T-helper 17 cell (primary cell): ENCODE measurements at places on chromosomes 3 and 15.

- no peak for DNase-seq
Measured at GRCh38 chr3:141407825-141408224, 39.5 kb downstream of the ZBTB38 start.

GRCh38 chr15:33378866-33379480 is 68.2 kb downstream of the RYR3 start:
- DNase-seq = no peak

- no peak for DNase-seq
Measured at GRCh38 chr3:56878074-56878473, 76.3 kb upstream of the ARHGEF3 start.

DNA sequence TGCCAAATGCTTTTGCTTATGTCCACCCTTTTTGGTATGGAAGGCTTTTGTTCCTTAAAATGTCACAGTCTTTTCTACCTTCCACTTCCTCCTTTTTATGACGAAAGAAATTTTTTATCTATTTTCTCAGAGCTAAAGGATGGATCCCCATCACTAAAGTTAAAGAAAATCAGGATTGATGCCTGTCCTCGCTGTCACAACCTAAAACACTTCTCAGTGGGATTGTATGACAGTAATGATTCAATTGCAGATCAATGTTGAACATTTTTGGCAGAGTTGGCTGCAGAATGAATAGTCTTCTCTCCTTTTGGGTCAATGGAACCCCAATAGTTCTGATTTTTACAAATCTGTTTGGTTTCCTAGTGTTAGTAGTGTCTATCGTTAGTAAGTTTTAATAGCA is 549.8 kb upstream of the ROBO2 start:
- no peak for DNase-seq

DNA sequence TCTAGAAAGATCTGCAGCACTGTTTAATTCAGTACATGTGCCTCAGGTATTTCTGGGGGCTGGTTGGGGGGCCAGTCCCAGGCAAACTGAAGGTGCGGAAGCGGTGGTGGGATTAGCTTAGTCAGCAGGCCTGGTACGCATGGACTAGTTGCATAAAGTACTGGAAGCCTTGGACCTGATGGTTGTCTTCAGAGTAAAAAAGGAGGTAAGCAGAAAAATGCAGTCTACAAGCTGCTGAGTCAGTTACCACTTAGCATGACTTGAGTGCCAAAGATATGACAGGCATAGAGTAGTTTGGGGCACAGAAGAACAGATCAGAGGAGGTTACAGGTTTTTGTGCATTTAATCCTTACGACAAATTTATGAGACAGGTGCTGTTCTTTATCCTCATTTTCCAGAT is 19.9 kb upstream of the GOLGA8J start:
- no peak for DNase-seq

DNA sequence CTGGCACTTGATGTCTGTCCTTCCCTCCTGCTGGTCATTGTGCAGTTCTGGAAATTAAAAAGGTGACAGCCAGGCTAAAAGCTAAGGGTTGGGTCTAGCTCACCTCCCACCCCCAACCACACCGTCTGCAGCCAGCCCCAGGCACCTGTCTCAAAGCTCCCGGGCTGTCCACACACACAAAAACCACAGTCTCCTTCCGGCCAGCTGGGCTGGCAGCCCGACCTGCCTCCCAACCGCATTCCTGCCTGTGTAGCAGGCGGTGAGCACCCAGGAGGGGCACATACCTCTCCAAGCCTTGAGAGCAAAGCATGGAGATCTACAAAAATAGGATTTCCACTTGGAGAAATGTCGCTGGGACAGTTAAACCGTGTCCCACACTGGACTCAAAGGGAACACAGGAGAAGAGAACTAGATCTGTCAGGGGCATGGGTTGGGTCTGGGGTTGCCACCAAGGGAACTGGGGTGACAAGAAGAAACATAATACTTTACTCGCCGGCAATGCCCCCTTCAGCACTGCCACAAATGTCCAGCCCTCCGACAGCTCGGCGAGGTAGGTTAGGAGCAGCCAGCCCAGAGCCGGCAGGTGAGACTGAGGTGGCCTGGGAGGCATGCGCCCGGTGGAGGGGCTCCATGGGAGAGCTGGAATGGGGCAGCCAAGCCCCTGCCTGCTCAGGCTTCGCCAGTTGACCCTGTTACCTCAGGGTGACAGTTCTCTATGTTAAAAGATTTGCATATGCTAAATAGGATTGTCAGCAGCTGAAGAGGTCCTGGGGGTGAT is 52.2 kb downstream of the EXOG start:
- DNase-seq = no peak

GRCh38 chr3:129081503-129081902 is 20.9 kb downstream of the GP9 start:
- DNase-seq = no peak

- peak; percentile 26 for DNase-seq
Measured at GRCh38 chr15:75347222-75348033, 589 bp downstream of the NEIL1 start.

GRCh38 chr15:64766058-64766457 is 9.3 kb downstream of the RBPMS2 start:
- DNase-seq = no peak

DNA sequence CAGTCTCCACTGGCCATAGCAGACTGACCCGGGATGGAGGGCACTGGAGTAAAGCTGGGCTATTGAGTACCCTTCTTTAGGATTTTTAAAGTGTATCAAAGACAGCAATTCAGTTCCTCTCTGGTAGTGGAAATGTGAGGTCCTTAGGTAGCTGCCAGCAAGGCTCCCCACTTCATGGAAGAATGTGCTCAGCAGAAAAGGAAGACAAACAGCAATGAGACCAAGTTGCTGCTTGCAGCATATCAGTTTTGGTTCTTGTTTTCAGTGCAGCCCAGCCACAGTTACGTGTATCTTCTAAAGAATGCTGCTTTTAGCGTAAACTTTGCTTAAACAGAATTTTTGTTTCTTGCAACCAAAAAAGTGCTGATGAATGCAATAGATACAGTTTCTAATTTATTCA is 374.0 kb upstream of the CBLB start:
- DNase-seq = no peak

DNA sequence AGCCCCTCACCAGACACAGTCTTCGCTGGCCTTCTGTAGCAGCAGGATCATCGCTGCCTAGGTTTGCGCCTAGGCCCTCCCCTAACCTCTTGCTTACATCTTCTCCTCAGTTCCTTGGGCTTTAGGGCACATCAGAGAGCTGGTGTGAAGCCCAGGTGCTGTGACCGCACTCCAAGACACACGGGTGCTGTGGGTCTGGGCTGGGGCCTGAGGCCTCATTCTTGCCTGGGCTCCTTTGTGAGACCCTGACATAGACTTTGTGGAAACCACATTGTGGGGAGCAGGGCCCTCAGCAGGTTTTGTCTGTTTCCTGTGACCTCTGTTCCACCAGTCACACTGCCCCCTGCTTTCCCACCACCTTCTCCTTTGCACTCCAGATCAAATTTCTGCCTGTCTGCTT is 8.0 kb downstream of the AMIGO3 start:
- no peak for DNase-seq

DNA sequence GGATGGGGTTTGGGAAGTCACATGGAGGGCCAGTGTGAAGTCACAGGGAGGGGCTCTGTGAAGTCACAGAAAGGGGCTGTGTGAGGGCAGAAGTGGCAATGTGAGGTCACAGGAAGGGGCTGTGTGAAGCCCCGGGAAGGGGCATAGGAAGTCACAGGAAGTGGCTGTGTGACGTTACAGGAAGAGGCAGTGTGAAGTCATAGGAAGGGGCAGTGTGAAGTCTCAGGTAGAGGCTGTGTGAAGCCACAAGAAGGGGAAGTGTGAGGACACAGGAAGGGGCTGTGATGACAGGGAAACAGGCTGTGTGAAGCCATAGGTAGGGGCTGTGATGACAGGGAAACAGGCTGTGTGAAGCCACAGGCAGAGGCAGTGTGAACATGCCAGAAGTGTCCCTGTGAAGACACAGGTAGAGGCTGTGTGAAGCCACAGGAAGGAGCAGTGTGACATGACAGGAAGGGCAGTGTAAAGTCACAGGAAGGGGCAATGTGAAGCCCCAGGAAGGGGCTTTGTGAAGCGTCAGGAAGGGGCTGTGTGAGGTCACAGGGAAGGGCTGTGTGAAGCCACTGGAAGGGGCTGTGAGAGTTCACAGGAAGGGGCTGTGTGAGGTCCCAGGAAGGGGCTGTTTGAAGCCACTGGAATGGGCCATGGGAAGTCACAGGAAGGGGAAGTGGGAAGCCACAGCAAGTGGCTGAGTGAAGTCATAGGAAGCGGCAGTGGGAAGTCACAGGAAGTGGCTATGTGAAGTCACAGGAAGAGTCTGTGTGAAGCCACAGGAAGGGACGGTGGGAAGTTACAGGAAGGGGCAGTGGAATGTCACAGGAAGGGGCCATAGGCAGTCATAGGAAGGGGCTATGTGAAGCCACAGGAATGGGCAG is 37.1 kb downstream of the GASK1A start:
- no peak for DNase-seq

DNA sequence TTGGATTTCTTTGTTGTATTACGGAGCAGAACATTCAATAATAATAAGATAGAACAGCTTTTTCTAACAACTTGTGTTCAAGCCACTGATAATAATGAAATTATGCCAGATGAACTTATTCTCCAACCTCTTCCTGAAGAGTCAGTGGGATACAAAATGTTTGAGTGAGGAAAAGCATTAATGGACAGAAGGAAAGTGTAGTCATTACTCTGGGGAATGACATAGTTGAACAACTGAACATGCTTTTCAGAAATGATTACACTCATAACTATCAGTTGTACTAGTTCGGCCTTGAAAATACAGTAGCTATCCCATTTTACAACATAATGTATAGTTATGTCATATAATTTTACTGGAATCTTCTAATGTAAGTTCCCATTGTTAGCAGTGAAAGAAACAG is 55.9 kb downstream of the ALCAM start:
- no peak for DNase-seq

GRCh38 chr15:78000091-78000926 is 77.2 kb downstream of the TBC1D2B start:
- peak; percentile 76 for DNase-seq

DNA sequence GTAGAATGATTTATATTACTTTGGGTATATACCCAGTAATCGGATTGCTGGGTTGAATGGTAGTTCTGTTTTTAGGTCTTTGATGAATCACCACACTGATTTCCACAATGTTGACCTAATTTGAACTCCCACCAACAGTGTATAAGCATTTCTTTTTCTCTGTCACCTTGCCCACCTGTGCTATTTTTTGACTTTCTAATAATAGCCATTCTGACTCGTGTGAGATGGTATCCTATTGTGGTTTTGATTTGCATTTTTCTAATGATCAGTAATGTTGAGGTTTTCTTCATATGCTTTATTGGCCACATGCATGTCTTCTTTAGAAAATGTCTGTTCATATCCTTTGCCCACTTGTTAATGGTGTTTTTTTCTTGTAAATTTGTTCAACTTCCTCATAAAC is 340.8 kb downstream of the PLOD2 start:
- no peak for DNase-seq

GRCh38 chr15:65373163-65373651 is 4.6 kb downstream of the IGDCC3 start:
- no peak for DNase-seq

GRCh38 chr15:52278636-52279367 is 16.8 kb downstream of the MYO5C start:
- DNase-seq = no peak

GRCh38 chr3:186318135-186318534 is 43.9 kb downstream of the DGKG start:
- no peak for DNase-seq

GRCh38 chr15:29130476-29130875 is 139.1 kb downstream of the NSMCE3 start:
- no peak for DNase-seq

DNA sequence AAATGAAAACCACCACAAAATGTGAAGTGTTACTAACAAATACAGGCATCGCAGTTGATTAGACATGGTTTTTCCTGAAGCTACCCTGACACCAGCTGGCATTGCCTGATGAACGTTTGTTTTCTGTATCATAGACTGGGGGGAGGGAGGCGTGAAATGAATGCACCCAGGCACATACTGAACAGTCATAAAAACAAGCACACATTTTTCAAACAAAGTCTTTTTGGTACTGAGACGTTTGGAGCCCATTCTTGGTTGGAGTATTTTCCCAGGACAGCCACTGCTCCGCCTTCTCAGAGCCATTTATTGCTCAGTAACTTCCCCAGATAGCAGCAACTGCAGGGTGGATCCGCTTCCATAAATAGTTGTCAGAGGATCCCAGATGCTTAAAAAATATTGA is 52.4 kb downstream of the KLF13 start:
- DNase-seq = no peak

GRCh38 chr15:34628577-34629152 is 45.2 kb upstream of the GOLGA8B start:
- no peak for DNase-seq

GRCh38 chr3:149609595-149609994 is 48.2 kb downstream of the WWTR1 start:
- no peak for DNase-seq

DNA sequence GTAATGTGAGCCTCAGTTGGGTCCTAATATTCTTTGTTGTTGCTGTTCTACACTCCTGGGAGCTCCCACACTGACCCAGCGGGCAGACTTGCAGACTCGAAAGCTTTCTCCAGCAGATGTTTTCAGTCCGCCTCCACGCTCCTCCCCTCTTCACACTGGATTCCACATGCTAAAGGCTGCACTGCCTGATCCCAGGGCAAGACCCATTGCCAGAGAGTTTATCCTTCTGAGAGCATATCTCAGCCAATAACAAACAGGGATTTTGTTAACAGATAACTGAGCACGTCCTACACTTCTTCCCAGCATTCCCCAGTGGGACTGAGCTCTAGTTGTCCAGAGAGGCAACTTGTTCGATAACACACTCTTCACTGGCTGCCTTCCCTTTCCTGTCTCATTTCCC is 8.0 kb upstream of the COL6A6 start:
- no peak for DNase-seq

DNA sequence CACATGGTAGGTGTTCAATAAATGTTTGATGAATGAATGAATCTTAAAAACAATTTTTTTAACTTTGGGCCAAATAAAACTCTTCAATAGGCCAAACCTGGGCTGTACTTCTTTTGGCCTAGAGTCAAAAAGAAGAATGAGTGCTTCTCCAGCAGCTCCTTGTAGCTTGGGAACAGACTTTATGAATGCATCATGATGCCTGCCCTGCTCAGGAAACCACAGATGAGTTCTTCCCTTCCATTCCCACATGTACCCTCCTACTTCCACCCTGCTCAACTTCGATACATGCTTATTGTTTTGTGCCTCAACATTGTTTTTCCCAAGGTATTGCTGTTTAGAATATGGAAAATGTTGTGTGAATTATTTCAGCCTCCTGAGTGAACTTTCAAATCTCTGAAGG is 87.0 kb downstream of the FILIP1L start:
- DNase-seq = no peak
